ENCODE measurements at places on chromosomes 16 and 17.

GRCh38 chr17:78759969-78760352 is 22.1 kb downstream of the CYTH1 start:
- no peak for DNase-seq

- DNase-seq, result no peak
Observed at GRCh38 chr16:84844049-84844350, 24.2 kb downstream of the CRISPLD2 start.

DNA sequence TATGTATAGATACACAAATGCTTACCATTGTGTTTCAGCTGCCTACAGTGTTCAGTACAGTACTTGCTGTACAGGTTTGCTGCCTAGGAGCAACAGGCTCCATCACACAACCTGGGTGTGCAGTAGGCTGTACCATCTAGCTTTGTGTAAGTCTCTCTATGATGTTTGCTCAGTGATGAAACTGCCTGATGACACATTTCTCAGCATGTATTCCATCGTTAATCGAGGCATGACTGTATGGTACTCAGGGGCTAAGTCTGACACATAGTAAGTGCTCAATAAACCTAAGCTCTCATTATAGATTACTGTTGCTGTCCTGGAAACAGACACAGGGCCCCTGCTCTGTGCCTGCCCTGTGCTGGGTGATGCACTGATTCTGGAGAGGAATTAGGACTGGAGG is 18.1 kb downstream of the KCNJ12 start:
- DNase-seq, result no peak

DNA sequence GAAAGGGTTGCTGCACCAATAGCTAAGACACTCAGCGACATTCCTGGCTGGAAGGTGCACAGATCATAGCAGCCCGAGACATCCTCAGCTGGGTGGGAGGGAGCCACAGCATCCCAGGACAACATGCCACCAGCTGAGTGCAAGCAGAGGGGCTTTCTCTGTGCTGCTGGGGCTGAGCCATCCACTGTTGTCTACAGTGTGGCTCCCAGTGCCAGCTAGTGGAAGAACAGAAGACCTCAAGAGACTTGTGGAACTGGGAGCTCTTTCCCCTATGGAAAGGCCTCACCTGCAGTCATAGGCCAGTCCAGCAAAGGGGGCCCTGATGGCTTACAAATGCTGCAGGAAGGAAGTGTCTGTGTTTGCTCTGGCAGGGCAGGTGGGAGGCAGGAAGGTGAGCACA is 131.0 kb downstream of the C16orf78 start:
- no peak for DNase-seq

GRCh38 chr16:67571464-67571863 is 9.1 kb downstream of the CTCF start:
- no peak for DNase-seq

- no peak for DNase-seq
Observed at GRCh38 chr16:81752225-81752875, 26.7 kb upstream of the PLCG2 start.

- no peak for DNase-seq
Observed at GRCh38 chr17:4933646-4934045, 1.6 kb downstream of the GP1BA start.

DNA sequence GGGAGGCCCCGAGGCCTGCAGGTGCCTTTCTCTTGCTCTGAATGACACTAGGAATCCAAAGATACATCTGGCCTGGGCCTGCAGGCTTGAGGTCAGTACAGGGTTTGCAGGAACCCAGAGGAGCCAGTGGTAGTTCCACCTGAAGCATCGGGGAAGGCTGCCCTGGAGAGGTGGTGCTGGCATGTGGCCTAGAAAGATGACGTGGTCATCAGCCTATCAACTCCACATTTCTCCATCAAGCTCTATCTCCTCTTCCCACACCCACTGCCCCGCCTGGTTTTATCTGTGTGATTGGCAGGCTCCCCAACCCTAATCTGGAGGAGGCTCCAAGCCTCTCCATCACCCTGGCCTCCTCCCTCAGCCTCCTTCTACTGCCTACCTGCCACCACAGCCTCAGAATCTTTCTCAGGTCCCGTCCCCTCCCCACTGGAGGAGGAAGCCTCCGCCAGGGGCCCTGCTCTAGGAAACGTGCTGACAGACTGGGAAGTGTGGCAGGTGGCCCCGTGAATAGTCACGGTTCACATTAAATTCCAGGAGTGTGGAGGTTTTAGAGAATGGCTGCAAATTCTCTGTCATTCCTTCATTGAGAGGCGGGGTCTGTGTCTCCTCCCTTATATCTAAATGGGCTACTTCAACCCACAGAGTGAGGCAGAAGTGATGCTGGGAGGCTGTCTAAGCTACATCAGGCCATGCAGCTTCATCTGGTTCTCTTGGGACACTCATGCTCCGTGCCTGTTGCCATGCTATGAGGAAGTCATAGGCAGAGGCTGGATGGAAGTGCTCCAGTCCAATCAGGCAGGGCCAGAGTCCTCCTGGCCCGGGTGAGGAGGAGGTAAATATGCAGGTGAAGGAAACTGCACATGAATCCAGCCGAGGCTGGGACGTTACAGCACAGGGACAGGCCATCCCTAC is 11.4 kb upstream of the MAP2K3 start:
- no peak for DNase-seq

GRCh38 chr17:7123844-7124243 is 9.2 kb upstream of the ASGR2 start:
- no peak for DNase-seq

DNA sequence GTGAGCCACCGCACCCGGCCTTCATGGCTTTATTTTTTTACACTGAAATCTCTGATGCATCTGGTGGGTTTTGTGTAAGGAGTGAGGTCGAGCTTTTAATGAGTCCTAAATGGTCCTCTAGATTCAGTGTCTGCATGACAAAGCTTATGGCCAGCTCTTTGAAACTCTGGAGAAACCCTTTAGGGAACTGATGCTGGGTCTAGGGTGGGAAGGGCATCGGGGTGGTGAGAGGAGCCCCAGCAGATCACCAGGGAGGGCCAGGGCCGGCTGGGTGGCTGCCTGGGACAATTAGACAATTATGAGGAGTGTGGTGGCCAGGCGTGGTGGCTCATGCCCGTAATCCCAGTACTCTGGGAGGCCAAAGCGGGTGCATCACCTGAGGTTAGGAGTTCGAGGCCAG is 93.9 kb downstream of the SEC14L1 start:
- DNase-seq, result no peak

DNA sequence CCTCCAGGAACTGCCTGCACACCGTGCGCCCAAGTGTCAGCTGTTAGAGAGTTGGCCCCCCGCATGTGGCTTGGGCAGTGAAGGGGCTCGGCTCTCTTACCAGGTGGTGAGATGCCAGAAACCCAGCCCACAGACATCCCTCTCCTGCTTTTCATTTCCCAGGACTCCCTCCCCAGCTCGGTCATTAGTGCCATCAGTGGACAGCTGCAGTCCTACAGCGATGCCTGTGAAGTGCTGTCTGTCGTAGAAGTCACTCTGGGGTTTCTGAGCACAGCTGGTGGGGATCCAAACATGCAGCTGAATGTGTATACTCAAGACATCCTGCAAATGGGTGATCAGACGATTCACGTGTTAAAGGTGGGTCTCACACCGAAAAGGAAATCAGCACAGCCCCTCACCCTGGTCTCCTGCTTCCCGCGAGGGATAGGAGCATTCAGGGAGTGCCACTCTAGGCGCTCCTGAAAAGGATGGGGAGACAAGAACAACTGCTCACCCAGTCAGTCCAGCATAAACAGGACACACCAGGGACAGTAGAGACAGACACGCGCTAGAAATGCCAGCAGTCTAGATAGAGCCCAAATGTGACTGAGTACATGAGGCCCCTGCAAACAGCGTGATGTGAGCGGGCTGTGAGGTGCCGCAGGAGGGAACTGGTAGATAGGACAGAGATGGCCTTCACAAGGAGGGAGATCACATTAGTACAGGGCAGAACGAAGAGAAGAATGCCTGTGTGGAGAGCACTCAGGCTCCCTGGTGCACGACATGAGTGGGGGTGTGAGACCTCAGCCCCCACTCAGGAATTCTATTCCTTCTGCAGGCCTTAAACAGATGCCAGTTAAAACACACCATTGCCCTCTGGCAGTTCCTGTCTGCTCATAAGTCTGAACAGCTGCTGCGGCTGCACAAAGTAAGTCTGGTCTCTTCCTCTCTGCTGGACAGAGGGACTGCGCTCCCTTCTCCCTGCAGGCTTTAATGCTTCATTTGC is 25.7 kb upstream of the ENDOV start:
- no peak for DNase-seq

GRCh38 chr17:41496803-41497484 is 7.2 kb upstream of the KRT36 start:
- peak; percentile 92 for DNase-seq

Measured in ELF-1 (cell line).